ENCODE measurements at places on chromosomes 6 and 20.
A peak's percentile ranks its signal among the peaks of the same experiment; 100 is the strongest.

DNA sequence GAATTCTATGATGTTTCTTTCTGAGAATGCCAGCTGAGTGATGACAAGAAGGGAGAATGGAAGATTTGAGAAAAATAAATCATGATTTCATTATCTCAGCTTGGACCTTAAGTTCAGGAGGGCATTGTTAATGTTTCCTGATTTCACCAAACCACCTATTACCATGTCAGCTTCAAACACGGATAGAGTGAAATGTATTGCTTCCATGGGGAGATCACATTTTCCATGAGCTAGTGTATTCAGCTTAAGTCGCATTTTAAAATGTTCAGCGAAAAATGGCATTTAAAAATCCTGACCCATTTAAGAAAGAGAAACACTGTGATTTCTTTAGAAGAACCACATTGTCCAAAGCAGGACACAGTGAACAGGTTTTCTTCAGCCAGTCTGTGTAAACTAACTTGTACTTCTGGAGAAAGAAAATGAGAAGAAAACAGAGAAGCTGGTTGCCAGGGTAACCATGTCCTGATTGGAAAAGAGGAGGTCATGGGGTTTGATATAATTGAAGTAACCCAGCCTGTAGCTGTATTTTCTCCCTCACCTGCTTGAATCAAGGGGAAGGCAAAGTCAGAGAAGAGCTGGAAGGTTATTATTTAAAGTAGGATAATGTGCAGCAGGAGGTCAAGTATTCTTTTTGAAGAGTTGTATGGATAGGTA, 684.1 kb upstream of the NRSN1 start:
- DNase-seq: no peak

GRCh38 chr20:43917380-43917779, 2.7 kb downstream of the TOX2 start:
- no peak for DNase-seq

DNA sequence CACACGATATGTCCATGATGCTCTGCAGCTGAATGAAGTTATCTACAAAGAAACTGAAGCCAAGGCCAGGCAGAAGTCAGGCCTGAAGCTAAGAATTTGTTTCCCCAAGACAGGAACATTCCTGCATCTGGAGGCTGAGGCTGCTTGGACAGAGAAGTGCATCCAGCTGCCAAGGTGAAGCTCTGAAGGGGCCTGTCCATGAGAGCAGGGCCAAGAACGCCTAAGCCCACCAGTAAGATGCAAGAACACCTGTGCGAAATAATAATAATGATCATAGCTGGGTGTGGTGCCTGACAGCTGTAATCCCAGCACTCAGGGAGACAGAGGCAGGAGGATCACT, 37.7 kb upstream of the B4GALT5 start:
- DNase-seq: no peak

DNA sequence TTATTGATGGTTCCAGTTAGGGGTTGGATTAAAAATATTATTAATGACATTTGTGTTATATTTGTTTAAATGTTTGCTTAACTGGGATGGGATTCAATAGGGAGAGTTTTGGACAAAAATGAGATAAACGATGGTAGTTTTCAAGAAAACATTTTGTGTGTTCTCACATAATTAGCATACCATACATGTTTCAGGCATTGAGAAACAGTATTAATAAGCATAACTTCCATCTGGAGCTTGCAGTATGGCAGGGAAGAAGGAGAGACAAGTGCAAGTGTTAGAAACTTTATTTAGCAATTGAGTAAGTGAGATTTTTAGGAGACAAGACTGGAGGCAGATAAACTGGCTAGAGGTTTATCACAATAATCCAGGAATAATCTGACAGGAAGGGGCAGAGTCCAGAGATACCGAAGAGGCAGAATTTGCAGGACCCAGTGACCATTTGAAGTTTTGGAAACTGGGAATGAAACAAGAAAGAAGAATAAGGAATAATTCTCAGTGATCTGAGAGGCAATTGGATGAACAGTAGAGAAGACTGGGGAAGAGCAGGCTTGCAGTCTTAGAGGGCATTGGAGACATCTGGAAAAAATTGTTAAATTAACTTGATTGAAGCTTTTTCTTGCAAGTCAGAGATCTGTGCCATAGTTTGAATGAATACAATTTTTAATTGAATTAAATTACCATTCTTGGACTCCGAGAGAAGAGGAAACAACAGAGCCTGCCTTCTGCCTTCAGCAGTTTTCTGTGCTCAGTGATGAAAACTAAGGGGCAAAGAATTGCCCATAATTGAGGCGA, 73.0 kb upstream of the PTCHD4 start:
- DNase-seq: no peak

- no peak for DNase-seq
These were observed 20.3 kb upstream of the ZFAND3 start for GRCh38 chr6:37799263-37799644.

GRCh38 chr20:49887251-49888211, 27.8 kb downstream of the SPATA2 start:
- no peak for DNase-seq

- no peak for DNase-seq
These were observed 11.1 kb upstream of the FAM83C start for GRCh38 chr20:35303382-35303734.

DNA sequence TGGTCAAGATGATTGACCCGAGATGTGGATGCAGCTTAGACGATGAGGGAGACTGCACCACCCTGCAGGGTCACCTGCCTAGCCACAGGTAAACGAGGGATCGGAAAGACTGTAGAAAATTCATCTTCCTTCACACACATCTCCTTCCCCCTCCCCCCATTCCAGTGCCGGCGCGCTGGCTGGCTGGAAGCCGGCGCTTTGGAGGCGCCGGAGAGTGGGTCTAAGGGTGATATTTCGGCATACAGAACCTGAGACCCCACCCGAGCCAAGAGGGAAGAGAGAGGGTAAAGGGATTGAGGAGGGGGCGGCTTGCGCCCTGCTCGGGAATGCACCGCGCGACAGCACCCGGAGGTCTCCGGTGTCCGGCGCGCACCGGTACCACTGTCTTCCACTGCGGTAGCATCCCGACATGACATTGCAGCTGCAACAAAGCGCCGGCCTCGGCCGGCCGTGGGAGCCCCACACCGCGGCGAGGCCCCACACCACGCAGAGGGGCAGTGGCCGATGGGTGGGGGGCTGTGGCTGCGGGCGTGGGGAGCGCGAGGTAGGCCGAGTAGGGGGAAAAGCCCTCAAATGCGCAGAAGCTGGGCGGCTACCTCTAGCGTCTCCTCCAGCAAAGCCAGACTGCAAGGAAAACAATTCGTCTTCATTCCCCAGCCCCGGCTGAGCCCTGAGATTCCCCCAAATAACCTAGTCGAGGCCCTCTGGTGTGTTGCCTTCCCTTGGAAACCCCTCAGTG, 984 bp downstream of the TNFRSF21 start:
- DNase-seq: peak; percentile 32

DNA sequence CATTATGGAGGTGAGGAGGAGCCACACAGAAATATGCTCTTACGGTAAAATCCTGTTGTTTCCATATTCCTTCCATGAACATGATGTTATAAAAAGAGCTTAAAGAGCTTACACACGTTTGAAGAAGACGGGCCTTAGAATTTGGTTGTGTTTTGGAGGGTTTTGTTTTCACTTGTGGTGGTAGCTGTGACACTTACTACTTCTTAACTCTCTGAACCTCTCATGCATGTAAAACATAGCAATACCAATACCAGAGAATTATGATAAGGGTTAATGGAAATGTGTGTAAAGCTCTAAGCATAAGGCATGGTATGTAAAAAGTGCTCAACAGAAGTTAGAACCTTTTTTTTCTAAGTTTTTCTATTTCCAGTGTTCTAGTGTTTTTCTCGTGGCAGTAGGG, 256.1 kb upstream of the KCNQ5 start:
- no peak for DNase-seq

DNA sequence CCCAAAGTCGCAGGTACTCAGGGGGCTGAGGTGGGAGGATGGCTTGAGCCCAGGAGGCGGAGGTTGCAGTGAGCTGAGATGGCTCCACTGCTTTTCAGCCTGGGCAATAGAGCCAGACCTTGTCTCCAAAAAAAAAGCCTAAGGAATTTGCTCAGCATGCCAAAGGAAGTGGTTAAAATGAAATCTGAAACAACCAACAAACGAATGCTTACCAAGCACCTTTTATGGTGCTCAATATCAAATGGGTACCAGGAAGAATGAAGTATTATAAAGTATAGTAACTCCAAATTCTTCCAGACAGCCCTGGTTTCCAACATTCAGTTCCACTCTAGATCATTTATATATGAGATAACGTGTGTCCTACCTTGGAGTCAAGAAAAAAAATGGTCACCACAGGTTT, 14.0 kb downstream of the GMDS start:
- DNase-seq: no peak

DNA sequence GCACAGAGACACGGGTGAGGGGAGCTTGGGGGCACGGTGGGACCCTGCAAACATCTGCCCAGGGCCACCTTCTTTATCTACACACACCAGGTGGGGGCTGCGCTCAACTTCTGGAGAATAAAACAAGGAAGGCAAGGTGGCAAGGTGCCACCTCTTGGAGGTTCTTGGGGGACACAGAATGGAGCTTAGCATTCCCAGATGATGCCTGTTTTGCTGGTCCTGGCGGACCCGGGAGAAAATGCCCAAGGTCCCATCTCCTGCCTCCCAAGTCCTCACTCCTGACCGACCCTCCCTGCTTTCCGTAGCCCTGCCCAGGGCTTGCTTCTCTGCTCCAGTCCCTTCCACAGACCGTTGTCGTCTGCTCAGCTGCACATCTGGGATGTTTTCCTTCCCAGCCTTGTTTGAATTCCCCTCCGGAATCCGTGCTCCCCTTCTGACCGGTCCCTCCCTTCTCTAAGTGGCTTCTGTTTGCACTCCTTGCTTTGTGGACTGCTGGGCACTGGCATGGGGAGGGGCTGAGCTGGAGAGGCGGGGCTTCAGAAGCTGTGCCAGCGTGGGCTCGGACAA, 13.1 kb downstream of the ITPR3 start:
- no peak for DNase-seq

- DNase-seq: no peak
These were observed 13.8 kb upstream of the EYA4 start for GRCh38 chr6:133227344-133227743.

DNA sequence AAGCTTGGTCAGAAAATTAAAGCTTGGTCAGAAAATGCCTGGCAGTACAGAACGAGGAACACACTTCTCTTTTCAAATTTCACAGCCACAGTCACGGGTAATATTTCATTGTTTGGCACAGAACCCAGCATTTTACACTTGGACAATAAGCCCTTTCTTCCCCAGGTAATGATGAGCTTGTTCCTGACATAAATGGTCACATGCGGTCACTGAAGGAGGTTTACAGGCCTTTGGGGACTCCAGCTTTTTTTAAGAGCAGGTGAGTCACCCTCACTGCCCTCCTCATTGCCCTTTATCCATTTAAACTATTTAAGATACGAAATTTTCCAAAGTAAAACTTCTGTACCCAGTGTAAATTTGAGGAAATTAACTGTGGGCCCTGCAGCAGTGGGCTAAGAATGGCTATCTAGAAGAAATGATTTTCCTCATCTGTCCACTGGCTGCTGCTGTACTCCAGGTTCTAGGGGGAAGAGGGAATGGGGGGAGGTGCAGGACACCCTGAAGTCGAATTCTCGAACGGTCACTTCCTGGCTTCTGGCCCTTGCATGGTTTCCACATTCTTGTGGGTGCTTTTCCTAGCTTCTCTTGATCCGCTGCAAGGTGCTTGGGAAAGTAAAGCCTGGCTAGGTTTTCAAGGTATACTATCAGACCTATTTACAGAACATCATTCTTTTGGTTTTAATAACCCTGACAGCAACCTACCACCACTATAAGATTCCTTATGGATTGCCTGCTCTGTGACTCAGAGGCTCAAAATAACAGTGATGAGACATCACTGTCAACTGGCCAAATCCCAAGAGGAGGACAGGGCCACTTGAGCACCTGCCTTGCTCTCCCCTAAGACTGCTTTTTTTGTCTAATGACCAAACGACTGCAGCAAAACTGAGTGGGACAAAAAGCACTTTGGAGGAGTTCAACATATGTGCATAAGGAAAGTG, 75.8 kb downstream of the PREP start:
- no peak for DNase-seq

GRCh38 chr6:29965873-29966601, 23.7 kb downstream of the HLA-A start:
- DNase-seq: peak; percentile 60

- no peak for DNase-seq
These were observed 26.4 kb upstream of the PXDC1 start for GRCh38 chr6:3777730-3778461.

GRCh38 chr6:144341831-144342527, 56.8 kb downstream of the UTRN start:
- no peak for DNase-seq

Measured in stimulated activated CD4-positive, alpha-beta T cell treated with anti-CD3 and anti-CD28 coated beads, Interleukin-15, amount 100 ng/mL, for 24 hours (primary cell).